ENCODE measurements at places on chromosomes 16 and 17. TPM values are rescaled to one million over a fixed set of nuclear protein-coding genes. Genes with fewer than 3 reads are reported as not detected.
A peak's percentile ranks its signal among the peaks of the same experiment; 100 is the strongest.

The PIMREG gene
- polyA plus RNA-seq, result 0.75 TPM

The CHRNB1 gene
- polyA plus RNA-seq, result 11.5 TPM

DNA sequence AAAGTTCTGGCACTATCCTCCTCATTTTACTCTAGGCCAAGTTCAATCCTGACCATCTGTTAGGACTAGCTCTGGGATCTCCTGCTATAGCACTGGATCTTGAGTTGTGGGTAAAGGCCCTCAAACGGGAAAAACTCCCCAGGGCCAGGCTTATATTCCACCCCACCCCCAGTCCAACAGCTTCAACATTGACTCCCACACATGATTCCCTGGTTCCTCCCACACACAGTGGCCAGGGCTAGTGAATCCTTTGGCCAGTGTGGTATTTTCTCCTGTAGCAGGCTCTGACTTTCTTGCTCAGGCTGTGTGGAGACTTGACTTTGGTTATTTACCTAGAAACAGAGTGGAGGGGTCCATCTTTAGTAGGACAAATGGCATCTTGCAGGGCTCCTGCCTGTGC lies 10.3 kb upstream of the AKAP10 start:
- no peaks in the 10 kb centered on the region for H3K27me3 ChIP-seq
- peaks cover under 1% of the 10 kb centered on the region for H3K4me1 ChIP-seq
- H3K36me3 ChIP-seq, result no peaks in the 10 kb centered on the region
- no peak overlapping the region for H3K4me3 ChIP-seq
- H3K27ac ChIP-seq, result no peak overlapping the region
- no peak for DNase-seq

The CARHSP1 gene
- 141 TPM for polyA plus RNA-seq

DNA sequence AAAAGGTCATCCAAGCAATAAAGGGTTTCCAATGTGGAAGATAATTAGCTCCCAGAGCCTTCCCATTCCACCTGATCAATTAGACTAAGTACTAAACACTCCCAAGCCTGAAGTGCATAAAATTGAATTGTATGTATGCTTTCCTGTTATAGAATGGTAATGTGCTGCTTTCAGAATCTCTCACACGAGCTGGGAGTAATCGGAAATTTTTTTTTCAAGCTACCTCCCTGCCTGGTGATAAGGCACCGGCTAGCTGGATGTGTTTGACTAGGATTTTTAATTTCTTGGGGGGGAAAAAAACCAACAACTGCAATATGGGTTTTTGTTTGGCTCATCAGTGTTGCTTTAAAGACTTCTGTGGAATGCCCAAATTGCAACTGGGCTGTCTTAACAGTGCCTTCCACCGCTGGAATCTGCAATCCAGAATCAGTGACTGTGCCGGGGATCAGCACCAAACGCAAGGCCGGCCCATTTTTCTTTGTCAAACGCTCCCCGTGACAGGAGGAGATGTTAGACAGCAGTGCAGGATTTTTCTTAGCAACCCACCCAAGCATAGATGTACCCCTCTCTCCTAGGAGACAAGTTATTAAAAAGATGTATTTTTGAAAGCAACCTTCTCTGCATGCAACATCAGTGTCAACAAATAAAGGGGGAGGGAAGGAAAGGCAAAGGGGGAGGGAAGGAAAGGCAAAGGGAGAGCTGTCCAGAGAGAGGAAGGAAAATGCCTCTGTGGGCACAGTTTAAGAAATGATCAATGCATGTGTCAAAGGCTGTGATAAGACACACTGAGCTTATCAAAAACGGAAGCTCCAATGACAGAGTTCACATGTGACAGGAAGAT lies 387.2 kb downstream of the NPIPA8 start:
- H3K4me1 ChIP-seq, result peaks cover 6% of the 10 kb centered on the region
- no peak for DNase-seq
- H3K27me3 ChIP-seq, result no peaks in the 10 kb centered on the region

The BAIAP2 gene
- polyA plus RNA-seq, result 47.3 TPM

The CEMP1 gene
- polyA plus RNA-seq, result 1.6 TPM

GRCh38 chr16:70714581-70715054 lies 28.8 kb upstream of the MTSS2 start:
- no peak overlapping the region for H3K4me3 ChIP-seq
- H3K36me3 ChIP-seq, result peaks cover 2% of the 10 kb centered on the region
- no peaks in the 10 kb centered on the region for H3K27me3 ChIP-seq

DNA sequence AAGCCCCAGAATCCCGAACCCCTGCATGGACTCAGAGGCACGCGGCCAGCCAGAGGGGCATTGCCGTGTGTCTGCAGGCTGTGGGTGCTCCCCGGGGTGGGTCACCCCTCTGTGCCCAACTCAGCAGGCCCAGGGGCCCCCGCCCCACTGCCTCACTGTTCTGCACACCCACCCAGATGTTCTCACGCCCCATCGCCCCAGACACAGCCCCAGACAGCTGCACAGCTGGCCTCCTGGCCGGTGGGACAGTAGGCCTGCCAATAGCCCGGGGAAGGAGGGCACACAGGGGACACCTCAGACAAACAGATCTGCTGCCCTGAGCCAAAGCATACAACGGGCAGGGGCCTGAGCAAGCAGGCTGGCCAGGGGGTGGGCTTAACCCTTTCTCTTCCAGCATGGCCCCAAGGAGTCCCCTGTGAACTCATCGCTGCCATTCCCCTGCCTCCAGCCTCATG lies 27.6 kb upstream of the NXPH3 start:
- no peaks in the 10 kb centered on the region for H3K27me3 ChIP-seq
- no peak overlapping the region for H3K27ac ChIP-seq
- peaks cover 30% of the 10 kb centered on the region for H3K4me1 ChIP-seq
- DNase-seq, result no peak
- H3K4me3 ChIP-seq, result no peak overlapping the region

The C17orf67 gene
- 1.4 TPM for polyA plus RNA-seq

- H3K4me3 ChIP-seq, result no peak overlapping the region
- H3K4me1 ChIP-seq, result no peaks in the 10 kb centered on the region
- no peak overlapping the region for H3K27ac ChIP-seq
Measured at GRCh38 chr16:47507701-47508100, 46.6 kb downstream of the PHKB start.

DNA sequence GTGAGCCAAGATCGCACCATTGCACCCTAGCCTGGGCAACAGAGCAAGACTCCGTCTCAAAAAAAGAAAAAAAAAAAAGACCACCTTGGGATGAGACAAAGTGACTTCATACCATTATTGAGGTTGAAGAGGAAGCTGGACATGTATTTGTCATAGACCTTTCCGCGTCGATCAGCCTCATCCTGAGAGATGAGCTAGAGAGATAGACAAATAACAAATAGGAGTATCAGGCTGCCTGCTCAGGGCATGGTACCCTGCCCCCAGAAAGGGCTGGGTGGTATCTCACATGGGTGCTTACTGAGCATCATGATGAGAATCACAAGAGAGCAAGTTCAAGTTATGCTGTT lies 22.1 kb downstream of the CNTNAP1 start:
- H3K4me1 ChIP-seq, result no peaks in the 10 kb centered on the region
- no peak for DNase-seq
- H3K36me3 ChIP-seq, result peaks cover 14% of the 10 kb centered on the region
- H3K27ac ChIP-seq, result no peak overlapping the region
- H3K27me3 ChIP-seq, result no peaks in the 10 kb centered on the region

The CFAP97D1 gene
- not detected for polyA plus RNA-seq

The SLC6A2 gene
- 0.10 TPM for polyA plus RNA-seq

DNA sequence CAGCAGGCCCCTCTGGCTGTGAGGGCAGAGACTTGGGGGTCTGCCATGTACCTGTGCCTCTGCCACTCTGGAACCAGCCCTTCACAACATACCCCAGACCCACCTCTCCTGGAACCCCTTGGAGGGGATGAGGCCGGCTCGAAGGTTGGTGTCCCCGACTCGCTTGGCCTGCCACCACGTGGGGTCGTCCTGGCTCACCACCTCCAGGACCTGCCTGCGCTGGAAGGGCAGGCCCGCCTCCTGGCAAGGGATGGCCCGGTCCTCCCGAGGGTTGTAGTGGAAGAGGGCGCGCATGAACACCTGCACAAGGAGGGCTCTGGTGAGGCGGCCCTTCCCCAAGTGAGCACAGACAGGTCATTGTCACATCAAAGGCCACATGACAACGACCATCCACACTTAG lies 12.2 kb downstream of the MPP3 start:
- no peaks in the 10 kb centered on the region for H3K27me3 ChIP-seq
- DNase-seq, result no peak
- no peak overlapping the region for H3K27ac ChIP-seq
- H3K4me3 ChIP-seq, result no peak overlapping the region
- no peaks in the 10 kb centered on the region for H3K4me1 ChIP-seq
- no peaks in the 10 kb centered on the region for H3K36me3 ChIP-seq

- H3K4me1 ChIP-seq, result peaks cover 61% of the 10 kb centered on the region
- peak; percentile 67 for DNase-seq
- no peak overlapping the region for H3K4me3 ChIP-seq
- no peaks in the 10 kb centered on the region for H3K36me3 ChIP-seq
Measured at GRCh38 chr17:29155227-29155965, 24.8 kb downstream of the MYO18A start.

The KRTAP3-1 gene
- polyA plus RNA-seq, result not detected

The CRHR1 gene
- polyA plus RNA-seq, result not detected

The GAST gene
- polyA plus RNA-seq, result not detected

- H3K36me3 ChIP-seq, result no peaks in the 10 kb centered on the region
- no peak for DNase-seq
- H3K4me1 ChIP-seq, result no peaks in the 10 kb centered on the region
- H3K27ac ChIP-seq, result no peak overlapping the region
Measured at GRCh38 chr16:80285104-80285503, 255.7 kb upstream of the DYNLRB2 start.

The ZFP3 gene
- 0.56 TPM for polyA plus RNA-seq

DNA sequence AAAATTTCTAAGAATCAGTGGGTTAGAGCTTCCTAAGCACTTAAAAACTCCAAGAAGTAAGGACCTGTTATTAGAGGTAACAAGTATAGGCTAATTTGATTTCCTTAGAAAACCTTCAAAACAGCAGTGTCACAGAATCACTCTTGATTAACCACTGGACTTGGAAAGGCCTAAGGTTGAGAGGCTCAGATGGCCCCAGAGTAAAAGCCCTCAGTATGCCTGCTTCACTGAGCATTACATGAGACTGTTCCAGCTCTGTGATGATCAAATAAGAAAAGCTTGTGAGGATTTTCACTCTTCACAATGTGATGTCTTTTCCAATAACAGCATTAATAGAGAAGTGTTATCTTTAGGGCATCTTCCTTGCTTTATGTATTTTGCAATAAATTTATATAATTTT lies 509.2 kb upstream of the HSBP1 start:
- DNase-seq, result no peak
- peaks cover 9% of the 10 kb centered on the region for H3K27me3 ChIP-seq
- no peaks in the 10 kb centered on the region for H3K36me3 ChIP-seq
- H3K27ac ChIP-seq, result no peak overlapping the region
- no peaks in the 10 kb centered on the region for H3K4me1 ChIP-seq
- H3K4me3 ChIP-seq, result no peak overlapping the region

DNA sequence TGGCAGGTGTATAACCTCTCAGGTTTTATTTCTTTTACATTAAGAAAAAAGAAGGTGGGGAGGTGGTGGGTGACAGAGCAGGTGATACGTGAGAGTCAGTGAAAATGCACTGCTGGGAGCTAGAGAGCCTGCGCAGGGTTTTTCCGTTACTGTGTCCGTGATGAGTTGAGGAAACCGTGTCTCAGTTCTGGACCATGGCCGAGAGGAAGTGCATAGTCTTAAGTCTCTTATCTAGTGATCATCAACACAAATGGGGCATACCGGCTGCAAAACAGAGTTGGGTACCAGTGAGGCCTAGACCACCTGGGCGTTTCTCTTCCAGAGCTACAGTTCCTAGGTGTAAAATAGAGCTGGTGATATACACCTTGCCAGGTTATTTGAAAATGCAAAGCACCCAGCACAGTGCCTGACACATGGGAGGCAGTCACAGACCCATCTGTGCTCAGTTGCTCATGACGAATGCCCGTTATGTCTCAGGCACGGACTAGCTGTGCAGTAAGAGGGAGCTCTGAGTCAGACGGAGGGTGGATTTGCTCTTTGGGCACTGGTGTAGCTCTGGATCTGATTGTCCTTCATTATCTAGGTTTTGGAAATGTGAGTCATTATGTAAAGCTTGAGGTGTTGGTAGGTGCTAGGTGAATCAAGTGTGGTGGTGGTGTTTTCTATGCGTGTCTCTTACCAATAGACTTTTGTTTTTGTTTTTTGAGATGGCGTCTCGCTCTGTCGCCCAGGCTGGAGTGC lies 60.9 kb downstream of the RPTOR start:
- no peaks in the 10 kb centered on the region for H3K36me3 ChIP-seq
- H3K4me1 ChIP-seq, result no peaks in the 10 kb centered on the region
- no peak overlapping the region for H3K4me3 ChIP-seq
- H3K27ac ChIP-seq, result no peak overlapping the region

DNA sequence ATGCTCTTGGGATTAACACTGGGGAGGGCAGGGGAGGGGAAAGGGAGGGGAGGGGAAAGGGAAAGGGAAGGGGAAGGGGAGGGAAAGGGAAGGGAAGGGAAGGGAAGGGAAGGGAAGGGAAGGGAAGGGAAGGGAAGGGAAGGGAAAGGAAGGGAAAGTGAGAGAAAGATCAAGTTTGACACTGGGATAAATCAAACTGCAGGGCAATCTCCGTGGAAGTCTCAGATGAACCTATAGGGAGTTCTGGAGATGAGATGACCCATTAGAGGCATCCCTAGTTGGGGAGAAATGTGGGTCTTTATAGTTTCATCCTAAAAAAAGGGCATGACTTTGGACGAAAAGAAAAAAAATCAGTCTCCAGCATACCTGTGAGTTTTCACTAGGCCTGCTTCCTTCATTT lies 2.2 kb downstream of the KRTAP4-12 start:
- H3K27ac ChIP-seq, result no peak overlapping the region
- no peak for DNase-seq
- no peaks in the 10 kb centered on the region for H3K36me3 ChIP-seq
- H3K4me1 ChIP-seq, result no peaks in the 10 kb centered on the region

DNA sequence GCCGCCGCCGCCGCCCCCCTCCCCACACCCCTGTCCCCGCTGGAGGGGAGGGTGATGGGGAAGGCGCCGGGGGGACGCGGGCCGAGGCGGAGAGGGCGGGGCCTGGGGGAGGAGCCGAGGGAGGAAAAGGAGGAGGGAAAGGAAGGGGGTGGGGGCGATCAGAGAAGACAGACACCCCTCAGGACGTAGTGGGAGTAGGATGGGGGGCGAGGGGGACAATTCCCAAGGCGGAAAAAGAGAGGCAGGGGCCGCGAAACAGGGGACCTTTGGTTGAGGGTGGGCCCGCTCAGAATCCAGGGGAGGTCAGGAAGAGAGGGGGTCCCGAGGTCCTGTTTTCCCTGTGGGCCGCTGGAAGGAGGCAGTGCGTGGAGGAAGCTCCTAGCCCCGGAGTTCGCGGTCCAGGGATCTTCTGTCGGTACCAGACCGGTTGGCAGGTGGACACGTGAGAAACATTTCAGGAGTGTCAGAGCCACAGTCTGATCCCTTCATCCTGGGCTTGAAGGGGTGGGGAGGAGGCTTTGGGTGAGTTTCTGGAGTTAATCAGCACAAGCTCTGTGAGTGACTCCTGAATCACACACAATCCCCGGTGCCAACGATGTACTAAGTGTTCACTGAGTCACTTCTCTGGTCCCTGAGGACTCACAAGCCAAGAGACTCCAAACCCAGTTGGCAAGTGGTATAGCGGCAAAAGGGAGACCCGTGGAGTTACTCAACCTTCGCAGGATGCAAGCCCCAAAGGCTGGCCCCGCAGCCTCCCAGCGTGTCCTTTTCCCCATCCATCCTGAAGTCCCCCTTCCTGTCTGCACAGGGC lies at the start of gene XYLT1:
XYLT1 (minus strand) TSS at position 53 of the 811 bp plus-strand sequence. CDS start 164 bp downstream, outside the sequence.
- H3K27ac ChIP-seq, result no peak within 1 kb of the TSS
- peaks cover 4% of the 10 kb centered on the region for H3K4me1 ChIP-seq
- no peaks in the 10 kb centered on the region for H3K36me3 ChIP-seq
- H3K4me3 ChIP-seq, result peak within 1 kb of the TSS; percentile 26

Measured in liver (tissue), 10 donors.